Effector memory CD4-positive, alpha-beta T cell (primary cell): ENCODE measurements at places on chromosomes 12 and 14.

DNA sequence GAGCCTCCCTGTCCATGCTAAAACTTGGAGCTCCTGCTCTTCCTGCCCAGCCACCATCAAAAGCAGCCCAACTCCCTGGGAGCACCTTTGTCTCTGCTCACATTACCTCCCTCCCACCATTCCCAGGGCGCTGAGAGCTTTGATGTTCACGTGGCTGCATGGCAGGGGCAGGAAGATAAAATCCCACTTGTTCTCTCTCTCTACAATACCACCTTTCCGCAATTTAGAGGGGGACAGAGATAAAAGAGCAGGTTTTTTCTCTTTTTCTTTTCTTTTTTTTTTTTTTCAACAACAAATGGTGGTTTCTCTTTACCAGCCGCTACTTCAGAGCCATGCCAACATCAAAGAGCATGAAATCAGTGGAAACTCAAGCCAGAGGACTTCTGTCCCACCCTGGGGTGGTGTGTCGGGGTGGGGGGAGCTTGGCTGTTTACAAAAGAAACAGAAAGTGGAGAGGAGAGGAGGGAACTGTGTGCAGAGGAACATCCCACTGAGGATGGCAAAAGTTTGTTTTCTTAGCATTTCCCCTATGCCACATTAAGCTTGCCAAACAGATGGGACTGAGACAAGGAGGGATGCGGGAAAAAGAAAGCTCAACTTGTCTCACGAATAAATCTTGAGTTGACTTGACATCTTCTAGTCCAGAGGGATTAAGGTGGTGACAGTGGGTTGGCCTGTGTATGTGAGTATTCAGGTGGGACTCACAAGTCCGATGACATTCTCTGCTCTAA, 103.7 kb upstream of the NUDT4 start:
- no peak for DNase-seq

DNA sequence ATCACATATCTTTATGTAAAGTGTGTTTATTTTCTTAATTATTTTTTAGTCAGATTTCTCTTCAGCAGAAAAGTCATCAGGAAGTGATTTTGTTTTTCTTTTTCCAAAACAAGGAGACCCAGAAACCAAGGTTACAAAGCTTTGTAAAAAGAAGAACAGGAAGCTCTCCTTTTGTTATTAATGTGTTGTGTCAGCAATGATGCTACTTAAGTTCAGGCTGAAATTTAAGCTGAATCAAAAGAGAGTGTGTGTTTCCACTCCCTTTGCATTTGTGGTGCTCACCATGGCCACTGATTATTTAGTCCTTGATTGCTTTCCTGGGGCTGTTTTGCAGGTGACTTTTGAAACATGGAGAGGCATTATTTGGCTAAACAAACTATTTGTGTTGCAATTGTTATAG, 155.3 kb upstream of the ATP2B1 start:
- DNase-seq = peak; percentile 11

DNA sequence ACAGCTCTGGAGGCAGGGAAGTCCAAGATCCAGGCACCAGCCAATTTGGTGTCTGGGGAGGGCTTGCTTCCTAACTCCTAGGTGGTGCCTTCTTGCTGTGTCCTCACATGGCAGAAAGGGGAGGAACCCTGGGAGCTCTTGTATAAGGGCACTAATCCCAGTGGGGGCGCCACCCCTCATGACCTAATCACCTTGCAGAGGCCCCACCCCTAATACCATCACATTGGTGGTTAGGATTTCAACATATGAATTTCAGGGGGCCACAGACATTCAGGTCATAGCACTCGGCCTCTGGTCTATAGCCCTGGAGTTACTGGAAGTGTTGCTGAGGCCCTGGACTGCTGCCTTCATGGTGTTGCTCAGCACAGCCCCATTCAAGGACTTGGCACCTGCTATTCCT, 14.6 kb downstream of the PSMD9 start:
- DNase-seq = no peak

- no peak for DNase-seq
These were observed 64.2 kb downstream of the ERGIC2 start for GRCh38 chr12:29316752-29317151.

DNA sequence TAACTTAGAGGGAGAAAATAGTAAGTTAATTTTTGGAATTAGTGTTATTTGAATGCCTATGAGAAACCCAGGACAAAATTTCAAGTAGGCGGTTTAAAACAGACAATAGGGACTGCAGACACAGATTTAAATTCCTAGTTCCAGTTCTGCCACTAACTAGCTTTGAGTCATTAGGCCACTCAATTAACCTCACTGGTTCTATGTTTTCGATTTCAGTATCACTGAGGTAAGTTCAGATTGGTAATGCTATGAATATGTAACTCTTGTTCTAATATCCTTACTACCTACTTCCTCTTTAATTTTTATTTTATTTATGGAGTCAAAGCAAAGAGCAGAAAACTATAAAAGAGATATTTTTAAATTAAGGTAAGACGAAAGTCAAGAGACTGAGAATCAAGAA, 52.6 kb downstream of the GALC start:
- DNase-seq = no peak

- no peak for DNase-seq
These were observed 15.7 kb downstream of the FAR2 start for GRCh38 chr12:29164477-29165393.

GRCh38 chr12:107654873-107655272, 30.7 kb upstream of the PWP1 start:
- no peak for DNase-seq
